Amniotic epithelial cell (primary cell): ENCODE measurements at places on chromosomes 11 and 22.

DNA sequence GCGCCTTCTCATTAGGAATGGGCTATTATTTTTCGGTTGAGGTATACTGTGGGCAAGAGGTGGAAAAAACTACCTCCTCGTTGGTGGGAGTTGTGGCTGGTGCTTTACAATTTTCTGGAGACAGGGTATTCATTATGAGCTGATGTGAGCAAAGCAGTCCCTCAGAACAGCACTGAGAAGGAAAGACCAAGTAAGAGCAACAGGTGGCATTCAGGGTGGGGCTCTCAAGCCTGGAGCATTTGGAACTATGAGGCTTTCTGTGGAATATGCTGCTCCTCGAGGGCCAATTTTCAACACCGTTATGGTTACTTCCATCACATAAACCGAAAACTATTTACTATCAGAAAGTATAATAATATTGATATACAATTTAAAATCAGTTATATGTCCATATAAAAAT is 3.7 kb downstream of the SNX19 start:
- DNase-seq = no peak

- no peak for DNase-seq
Observed at GRCh38 chr11:84256618-84257017, 970.5 kb upstream of the CCDC90B start.

- peak; percentile 98 for DNase-seq
Observed at GRCh38 chr22:31474743-31475142, 14.9 kb downstream of the EIF4ENIF1 start.

DNA sequence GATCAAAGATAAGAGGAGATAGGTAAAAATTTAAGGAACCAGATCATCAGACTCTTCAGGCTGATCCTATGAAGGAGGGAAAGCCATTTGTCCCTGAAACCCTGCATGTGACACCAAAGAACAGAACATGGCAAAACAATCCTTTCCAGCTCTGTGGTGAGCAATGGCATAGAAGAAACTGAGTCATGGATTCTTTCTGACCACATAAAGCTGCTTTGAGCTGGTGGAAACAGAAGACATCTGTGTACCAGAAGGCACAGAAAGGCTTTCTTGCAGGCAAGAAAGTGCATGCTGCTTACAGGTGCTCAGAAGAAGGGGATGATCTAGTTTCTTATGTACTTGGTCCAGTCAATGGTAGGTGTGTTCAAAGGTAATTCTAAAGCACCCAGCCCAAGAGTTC is 45.0 kb upstream of the APOA1 start:
- DNase-seq = peak; percentile 68

DNA sequence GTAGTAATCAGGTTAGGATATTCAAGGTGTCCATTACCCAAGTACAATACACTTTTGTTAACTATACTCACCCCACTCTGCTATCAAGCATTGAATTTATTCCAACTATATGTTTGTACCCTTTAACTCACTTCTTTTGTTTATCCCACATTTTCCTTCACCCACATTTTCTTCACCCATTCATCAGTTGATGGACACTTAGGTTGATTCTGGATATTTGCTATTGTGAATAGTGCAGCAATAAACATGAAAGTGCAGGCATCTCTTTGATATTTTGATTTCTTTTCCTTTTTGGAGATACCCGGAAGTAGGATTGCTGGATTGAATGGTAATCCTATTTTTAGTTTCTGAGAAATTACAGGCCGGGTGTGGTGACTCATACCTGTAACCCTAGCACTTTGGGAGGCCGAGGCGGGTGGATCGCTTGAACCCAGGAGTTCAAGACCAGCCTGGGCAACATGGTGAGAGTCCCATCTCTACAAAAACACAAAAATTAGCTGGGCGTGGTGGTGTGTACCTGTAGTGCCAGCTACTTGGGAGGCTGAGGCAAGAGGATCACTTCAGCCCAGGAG is 6.5 kb downstream of the TMEM25 start:
- DNase-seq = no peak

GRCh38 chr11:131246663-131247062 is 123.8 kb upstream of the NTM start:
- no peak for DNase-seq

GRCh38 chr11:120386318-120386717 is 50.1 kb downstream of the ARHGEF12 start:
- DNase-seq = no peak

DNA sequence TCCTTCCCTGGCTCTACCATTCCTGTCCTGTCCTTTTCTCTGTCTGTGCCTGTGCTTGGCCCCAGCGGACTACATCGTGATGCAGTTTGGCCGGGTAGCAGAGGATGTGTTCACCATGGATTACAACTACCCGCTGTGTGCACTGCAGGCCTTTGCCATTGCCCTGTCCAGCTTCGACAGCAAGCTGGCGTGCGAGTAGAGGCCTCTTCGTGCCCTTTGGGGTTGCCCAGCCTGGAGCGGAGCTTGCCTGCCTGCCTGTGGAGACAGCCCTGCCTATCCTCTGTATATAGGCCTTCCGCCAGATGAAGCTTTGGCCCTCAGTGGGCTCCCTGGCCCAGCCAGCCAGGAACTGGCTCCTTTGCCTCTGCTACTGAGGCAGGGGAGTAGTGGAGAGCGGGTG is 20.4 kb downstream of the TUB start:
- DNase-seq = no peak

- DNase-seq = peak; percentile 77
Observed at GRCh38 chr11:29333993-29334775, 682.6 kb downstream of the KCNA4 start.

- no peak for DNase-seq
Observed at GRCh38 chr11:9396752-9397151, 12.3 kb downstream of the IPO7 start.

- DNase-seq = peak; percentile 94
Observed at GRCh38 chr11:122322329-122322728, 206.3 kb upstream of the BLID start.

GRCh38 chr22:24925586-24926427 is 20.7 kb downstream of the LHFPL7 start:
- no peak for DNase-seq

GRCh38 chr22:41539146-41540005 is 4.9 kb downstream of the POLR3H start:
- DNase-seq = peak; percentile 46

DNA sequence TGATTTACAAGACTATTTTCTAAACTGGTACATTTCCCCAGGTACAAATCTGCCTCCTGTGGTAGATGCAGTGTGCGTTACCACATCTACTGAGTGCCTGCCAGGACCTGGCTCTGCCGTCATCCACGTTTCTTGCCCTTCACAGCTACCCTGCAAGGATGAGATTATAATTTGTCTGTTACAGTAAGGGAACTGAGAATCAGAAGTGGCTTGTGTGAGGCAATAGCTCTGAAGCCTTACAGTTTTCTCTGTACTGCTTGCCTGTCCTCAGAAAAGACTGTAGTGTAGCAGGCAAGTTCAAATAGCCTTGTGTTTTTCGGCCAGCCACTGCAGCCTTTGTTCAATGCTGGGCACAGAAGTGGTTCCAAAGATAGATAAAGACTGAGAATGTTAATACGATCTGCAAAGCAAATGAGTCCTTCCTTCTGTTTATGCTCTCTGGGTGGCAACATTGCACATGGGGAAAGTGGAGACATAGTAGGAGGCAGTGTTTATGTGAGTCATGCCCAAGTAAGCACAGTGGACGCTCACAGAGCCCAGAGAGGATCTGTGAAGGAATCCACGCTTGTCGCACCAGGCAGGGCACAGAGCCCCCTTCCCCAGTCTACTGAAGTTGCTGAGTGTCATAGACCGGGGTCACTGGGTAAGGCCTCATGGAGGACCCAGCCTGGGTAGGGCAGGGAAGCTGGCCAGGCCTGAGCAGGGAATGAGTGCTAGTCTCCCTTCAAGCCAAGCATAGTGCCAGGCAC is 49.1 kb downstream of the MICAL2 start:
- DNase-seq = peak; percentile 97

DNA sequence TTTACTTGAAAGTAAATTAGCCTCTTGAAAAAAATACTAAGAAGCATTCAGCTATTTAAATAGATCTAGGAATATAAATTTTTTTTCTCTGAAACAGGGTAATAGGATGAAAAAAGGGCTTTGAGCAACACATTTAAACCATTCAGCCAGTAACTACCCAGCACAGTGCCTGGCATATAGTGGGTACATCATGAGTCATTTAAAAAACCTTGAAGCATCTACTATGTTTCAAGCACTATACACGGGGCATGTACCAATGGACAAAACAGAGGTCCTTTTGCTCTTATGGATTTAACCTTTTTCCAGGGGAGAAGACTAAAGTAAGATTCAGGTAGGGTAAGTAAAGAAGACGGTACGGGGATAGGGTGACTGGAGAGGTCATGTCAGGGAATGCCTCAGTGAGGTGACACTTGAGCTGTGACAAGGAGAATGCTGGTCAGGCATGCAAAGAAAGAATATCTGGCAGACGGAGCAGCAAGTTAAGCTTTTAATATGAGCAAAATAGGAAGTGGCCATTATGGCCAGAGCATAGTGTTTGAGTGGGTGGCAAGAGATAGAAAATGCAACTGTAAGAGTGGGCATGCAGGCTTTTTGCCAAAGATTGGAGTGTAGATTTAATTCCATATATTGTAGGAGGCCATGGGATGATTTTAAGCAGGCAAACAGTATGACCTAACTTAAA is 101.1 kb downstream of the HIPK3 start:
- no peak for DNase-seq

- DNase-seq = peak; percentile 13
Observed at GRCh38 chr11:45795379-45795778, 9.6 kb upstream of the SLC35C1 start.

DNA sequence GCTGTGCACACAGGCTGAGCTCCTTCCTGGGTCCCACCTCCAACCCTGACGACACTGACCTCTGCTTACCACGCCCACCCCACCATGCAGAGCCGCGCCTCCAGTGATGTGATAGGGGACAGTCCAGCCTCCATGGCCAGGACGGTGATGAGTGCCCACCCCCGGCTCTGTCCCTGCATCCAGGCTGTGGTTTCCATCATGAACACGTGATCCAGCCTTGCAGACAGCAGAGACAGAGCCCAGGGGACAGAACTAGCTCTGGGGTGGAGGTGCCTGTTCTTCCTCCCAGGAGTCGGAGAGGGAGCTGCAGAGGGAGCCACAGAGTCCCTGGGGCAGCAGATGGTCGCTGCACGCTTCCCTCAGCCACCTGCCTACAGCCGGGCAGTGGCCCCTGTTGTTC is 42.6 kb upstream of the IGSF9B start:
- DNase-seq = no peak

DNA sequence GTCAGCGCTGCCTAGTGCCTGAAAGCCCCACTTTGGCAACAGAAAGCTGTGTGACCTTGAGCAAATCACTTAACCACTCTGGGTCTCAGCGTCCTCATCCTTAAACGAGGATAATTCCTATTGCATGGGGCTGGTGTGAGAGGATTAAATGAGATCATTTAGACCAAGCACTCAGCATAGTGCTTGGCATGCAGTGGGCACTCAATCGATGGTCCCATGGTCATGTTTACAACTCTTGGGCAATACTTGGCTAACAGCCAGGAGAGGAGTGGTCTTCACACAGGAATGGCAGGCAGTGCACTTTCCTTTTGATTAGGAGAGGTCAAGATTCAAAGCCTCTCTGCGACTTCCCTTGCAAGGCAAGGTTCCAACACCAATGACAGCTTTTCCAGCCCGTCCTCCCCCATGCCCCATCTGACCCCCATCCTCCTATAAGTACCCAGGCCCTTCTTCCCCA is 14.1 kb downstream of the TNKS1BP1 start:
- peak; percentile 63 for DNase-seq

- DNase-seq = no peak
Observed at GRCh38 chr11:3686751-3687150, 15.6 kb upstream of the CHRNA10 start.

DNA sequence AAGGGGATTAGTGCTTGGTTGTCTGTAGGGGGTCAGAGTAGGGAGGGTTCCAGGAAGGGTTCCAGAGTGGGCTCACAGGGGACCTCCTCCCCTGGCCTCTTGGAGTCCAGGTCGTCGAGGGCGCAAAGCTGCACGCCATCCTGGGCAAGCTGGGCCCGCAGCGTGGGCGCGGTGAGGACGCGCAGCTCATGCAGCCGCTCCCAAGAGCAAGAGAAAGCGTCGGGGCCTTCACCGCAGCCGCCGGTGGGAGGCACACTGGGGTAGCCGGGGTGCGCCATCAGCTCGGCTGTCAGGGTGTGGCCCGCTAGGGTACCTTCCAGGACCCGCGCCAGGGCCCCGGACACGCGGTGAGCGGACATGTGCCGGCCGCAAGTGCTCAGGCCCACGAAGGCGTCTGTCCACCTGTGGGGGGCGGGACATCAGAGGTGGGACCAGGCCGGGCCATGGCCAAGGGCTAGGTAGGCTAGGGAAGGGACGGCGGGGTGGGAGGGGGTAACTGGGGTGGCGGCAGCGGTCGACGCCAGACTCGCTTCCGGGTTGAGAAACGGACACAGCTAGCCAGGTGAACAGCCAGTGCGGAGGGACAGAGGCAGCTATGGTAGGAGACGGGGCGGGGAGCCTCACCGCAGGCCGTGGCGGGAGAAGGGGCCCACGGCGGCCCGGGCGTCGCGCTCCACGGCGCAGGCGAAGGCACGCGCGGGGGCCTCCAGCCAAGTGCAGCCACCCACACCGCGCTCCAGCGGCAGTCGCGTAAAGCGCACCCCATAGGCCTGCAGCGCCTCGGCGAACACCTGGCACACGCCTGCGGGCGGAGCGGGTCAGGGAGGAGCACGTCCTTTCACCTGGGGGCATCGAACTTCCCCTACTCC is 1.2 kb downstream of the YDJC start:
- no peak for DNase-seq

- DNase-seq = no peak
Observed at GRCh38 chr22:50319503-50319951, 7.3 kb downstream of the DENND6B start.

GRCh38 chr11:63660972-63661371 is 10.2 kb downstream of the ATL3 start:
- DNase-seq = no peak

DNA sequence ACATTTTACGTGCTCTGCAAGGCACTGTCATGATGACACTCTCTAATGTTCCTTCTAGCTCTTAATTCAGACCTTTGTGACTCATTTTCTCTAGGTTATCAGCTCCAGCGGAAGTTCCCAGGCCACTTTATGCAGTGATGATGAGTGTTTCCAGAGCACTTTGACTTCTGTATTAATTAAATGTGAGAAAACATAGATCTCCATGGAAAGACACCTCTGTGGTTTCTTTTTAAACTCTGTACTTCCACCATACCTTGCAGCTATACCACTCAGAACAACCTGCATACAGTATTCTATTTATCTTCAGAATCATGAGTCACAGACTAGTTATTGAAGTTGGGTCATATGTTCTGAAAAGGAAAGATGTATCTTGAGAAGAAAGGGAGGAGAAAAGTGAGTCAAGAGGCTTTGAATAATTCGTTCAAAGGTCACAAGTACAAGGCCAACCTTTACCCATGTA is 175.6 kb upstream of the TENM4 start:
- DNase-seq = peak; percentile 62

DNA sequence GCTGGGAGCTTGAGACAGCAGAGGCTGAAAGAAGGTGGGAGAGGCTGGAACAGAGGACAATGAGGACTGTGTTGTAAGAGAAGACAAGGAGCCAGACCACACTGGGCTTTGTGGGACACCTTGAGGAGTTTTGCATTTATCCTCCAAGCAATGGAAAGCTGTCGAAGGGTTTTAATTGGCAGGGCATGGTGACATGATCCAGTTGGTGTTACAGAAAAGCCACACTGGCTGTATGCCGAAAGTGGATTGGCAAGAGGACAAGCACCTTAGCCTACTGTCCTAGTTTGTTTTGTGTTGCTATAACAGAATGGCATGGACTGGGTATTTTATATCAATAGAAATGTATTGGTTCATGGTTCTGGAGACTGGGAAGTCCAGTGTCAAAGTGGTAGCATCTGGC is 14.0 kb upstream of the APLNR start:
- no peak for DNase-seq
